ENCODE measurements at places on chromosomes 1 and 21.

DNA sequence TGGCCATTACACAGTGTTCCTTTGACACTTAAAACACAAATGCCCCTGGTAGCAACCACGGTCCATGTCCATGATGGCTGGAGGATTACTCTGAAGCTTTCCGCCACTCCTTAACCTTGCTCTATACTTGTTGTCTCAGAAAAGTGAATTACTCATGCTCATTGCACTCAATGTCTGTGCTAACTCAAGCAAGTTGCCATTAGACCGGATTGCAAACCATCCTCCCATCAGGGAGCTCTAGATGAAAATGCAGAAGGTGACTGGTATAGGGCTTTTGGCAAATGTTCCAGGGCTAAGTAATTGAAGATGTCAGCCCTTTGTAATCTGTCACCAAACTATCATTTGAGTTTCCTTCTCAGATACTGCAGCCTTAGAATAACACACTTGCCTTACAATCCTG lies 1288.3 kb upstream of the B3GALT2 start:
- no peak for DNase-seq

DNA sequence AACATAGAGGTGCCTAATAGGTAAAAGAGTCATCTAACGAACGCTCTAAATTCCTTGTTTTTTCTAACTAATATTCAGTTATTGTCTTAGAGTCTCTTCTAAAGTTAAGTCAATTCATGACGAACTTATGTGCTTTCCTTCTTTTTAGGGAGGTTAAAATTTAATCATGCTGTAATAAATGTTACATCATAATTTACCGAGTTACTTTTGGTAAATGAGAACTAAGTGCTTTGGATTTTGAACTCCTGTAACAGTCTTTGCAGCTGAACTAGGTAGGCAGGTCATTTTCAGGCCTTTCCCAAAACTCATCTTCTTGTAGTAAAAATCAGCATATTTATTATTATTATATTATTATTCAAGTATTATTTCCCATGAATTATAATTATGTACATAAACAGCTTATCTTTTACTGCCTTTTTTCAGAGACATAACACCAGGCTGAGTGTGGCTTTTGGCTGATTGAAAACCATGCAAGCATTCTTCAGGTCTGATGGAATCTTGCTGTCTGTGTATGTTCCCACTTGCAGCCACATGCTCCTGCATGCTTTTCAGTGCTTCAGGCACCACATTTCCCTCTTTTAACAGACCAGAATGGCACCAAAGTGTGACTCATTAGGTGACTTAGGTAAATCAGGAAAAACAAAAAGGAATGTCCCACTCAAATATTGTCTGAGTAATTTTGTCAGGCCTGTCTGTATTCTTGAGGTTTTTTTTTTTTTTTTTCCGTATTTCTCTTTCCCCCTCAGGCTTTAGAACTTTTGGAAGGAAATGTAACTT lies 81.0 kb upstream of the CD55 start:
- DNase-seq: no peak

DNA sequence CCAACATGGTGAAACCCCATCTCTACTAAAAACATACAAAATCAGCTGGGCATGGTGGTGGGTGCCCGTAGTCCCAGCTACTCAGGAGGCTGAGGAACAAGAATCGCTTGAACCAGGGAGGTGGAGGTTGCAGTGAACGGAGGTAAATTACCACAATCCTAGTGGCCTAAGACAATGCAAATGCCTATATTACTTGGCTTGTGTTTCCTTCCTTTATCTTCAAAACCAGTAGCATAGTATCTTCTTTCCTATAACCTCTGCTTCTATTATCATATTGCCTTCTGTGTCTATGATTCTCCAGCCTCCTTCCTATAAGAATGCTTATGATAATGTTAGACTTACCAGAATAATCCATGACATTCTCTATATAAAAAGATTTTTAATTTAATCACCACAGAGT lies 156.2 kb upstream of the RGS18 start:
- DNase-seq: no peak

DNA sequence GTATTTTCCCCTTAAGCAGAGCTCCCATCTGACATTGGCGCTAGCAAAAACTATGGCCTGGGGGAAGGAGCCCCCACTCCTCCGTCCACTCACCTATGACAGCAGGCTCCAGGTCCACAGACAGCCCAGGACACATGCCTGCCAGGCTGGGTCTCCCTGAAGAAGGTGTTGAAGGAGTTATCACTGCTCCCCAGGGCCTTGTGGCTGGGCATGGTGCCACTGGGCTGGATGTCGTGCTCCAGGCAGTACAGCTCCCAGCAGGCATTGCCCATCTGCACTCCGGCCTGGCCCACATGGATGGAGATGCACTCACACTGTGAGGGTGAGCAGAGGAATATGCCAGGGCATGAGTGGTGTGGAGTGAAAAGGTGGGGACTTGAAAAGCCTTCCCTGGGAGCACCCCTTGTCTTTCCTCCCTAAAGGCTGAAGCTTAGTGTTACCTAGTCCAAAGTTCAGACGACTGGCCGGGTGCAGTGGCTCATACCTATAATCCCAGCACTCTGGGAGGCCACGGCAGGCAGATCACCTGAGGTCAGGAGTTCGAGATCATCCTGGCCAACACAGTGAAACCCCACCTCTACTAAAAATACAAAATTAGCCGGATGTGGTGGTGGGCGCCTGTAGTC lies 30.0 kb downstream of the RABIF start:
- no peak for DNase-seq

DNA sequence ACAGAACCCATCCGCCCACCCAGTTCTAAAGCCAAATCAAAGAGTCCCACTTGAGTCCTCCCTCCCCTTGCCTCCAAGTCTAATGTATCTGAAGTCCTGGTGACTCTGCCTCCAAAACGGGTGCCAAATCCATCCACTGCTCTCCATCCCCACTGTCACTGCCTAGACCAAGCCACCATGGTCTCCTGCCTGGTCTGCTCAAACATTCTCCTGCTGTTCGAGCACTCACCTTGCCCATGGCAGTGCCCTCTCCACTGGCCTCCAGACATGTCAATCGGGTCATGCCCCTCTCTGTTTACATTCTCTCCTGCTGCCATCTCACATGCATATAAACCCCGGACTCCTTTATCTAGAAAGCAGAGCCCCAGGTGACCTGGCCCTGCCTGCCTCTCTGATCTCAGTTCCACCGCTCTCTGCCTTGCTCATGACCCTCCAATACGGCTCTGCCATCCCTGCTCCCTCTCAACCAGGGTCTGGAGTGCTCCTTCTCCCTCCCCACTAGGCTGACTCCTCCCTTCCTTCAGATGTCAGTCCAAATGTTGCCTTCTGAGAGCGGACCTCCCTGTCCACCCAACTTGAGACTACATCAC lies 32.1 kb upstream of the MX1 start:
- DNase-seq: no peak

- DNase-seq: no peak
Measured at GRCh38 chr1:239123260-239123659, 263.1 kb upstream of the CHRM3 start.
